Small intestine (tissue), 16 donors: ENCODE measurements at places on chromosomes 5 and 9.

GRCh38 chr5:4513381-4513780 is 626.7 kb upstream of the ADAMTS16 start:
- no peak for DNase-seq

DNA sequence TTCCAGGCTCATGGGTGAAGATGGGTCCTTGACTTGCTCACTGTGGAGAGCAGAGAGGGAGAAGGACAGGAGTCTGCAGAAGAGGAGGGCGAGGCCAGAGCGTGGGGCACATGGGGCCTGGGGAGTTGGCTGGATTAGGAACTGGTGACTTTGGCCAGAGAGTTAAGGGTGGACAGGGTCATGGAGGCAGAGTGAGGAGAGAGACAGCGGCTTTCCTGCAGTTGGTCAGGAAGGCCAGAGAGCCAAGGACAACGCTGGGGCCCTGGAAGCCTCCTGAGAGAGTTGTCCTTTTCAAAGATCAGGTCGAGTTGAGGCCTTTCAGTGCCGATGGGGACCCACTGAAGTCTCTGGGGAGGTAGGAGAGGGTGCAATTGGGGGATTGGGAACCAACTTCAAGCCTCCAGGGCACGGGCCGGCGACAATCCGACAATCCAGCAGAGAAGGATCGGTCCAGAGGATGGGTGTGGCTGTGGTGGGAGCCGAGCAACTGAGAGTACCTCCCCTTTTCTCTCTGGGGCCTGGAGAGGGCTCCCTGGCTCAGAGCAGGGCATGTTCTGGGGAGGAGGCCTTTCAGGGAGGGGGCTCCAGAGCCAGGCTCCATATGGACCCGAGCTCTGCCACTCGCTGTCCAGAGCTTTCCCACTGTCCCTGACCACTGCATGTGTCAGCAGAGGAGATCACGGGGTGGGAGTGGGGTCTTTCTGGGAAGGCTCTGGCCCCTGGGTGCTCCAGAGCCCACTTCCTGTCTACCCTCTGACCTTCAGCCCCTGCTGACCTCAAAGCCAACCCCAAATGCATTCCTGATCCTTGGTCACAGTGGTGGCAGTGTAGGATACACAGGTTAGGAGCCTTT is 7.5 kb upstream of the PHYHD1 start:
- DNase-seq, result no peak

DNA sequence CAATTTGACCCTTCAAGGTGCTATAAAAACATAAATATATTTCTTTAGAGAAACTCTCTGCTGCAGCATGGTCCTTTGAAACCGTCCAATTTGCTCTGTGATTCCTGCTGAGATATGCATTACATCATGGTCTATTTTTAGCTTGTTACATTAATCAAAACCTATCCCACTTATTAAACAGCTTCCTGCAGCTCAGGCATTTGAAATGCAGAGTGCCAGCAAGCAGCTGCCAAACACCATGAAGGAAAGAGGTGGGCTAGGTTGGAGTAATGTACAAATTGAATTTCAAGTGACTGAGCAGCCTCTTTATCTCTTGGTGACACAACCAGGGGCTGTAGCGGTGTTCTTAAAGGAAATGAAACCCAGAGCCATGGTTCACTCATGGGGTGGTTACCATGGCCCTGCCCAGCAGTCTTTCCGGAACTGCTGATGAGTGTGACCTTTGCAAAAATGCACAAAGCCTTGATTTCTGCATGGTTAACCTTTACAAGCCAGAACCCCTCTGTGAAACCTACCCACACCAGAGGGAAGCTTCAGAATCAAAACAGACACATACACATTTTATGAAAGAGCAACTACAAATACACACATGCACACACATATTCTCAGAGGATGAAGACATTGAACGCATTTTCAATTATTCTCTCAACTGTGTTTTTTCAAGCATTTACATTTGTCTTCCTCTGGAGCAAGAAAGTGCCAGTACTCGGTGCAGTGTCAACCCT is 155.8 kb upstream of the ZNF608 start:
- DNase-seq, result peak; percentile 53

- no peak for DNase-seq
Measured at GRCh38 chr5:73213566-73213998, 40.6 kb downstream of the TMEM174 start.

GRCh38 chr9:99121604-99122003 is 16.7 kb downstream of the TGFBR1 start:
- DNase-seq, result no peak
